Stimulated activated CD8-positive, alpha-beta memory T cell treated with anti-CD3 and anti-CD28 coated beads, Interleukin-15, amount 100 ng/mL, for 24 hours (primary cell): ENCODE measurements at places on chromosomes 12 and 14.

DNA sequence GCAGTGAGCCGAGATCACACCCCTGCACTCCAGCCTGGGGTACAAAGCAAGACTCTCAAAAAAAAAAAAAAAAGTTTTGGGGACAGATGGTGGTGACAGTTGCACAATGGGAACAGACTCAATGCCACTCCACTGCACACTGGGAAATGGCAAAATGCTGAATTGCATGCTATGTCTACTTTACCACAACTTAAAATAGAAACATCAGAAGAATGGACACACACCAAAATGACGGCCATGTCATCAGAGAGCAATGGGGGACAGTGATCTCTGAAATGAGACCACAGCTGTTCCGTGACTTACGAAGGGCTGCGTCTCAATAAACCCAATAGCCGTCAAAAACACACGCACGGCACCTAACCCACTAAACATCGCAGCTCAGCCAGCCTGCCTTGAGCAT lies 13.7 kb downstream of the DDX54 start:
- DNase-seq = no peak

- no peak for DNase-seq
Measured at GRCh38 chr14:59249029-59249428, 60.6 kb downstream of the DAAM1 start.

DNA sequence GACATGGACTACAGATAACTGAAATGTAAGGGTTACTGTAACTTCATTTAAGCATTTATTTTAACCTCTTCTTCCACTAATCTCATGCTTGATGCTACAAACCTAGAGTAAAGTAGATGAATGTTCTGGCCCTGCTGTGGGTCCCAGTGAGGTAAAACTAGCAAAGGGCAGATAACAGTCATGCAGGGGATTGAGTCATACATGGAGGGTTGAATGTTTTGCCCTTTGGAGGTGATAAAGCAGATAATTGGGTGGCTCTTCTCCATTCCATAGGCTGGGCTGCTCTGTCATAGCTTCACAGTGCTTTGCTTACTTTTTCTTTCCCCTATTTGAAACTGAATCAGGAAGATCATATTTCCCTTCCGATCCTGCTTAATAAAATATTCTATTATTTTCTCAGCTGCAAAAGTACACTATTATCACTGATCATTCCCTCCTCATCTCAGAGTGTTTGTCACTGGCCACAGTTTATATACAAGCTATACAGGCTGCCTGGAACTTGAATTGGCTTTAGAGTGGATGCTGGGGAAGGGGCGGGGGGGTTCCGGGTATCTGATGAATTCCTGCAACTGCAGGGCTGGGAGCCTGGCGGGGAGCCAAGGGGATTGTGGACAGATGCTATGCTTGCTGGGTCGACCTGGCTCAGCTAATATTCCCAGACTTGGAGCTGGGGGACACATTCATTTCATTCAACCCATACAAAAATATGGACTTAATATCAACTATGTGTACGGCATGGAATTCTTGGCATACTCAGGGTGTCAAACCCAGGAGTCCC lies 235.1 kb downstream of the NRXN3 start:
- DNase-seq = no peak

GRCh38 chr14:61109288-61109687 lies 128.2 kb downstream of the SLC38A6 start:
- DNase-seq = no peak

- DNase-seq = no peak
Measured at GRCh38 chr14:34299360-34299759, 162.7 kb downstream of the SPTSSA start.

DNA sequence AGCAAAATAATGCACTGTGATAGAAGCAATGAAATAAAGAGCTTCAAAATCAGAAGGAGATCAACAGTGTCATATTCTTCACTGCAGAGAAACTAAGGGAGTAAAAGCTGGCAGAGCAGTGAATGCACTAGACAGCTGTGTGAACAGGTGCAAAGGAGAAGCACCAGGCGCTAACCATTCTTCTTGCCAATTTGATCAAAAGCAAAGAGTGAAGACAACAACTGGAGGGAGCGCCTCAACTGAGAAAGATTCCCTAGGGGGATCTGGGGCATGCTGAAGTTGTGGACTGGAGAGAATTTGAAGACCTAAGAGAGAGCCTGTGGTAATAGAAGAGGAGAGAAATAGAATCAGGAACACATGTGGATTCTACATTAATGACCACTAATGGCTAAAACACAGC lies 50.4 kb upstream of the OVCH1 start:
- no peak for DNase-seq

GRCh38 chr12:129549656-129550055 lies 354.2 kb downstream of the TMEM132D start:
- DNase-seq = no peak

DNA sequence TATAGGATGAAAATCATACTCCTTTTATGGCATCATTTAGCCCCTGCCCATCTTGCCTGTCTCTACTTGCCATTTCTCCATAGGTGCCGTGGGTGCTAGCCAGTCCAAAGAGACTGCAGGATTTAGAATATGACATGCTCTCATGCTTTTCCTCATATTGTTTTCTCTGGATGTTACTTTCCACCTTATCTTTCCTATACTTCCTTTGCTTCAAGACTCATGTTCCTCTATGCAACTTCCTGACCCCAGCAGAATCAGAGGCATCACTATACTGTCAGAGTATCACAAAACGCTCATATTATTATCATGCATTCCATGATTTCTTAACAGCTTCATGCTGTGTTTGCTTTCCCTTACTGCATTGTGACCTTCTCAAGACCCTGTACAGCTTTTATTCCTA lies 220.8 kb upstream of the ABCD2 start:
- no peak for DNase-seq

GRCh38 chr14:102828151-102828550 lies 50.9 kb downstream of the TRAF3 start:
- no peak for DNase-seq
